ENCODE measurements at places on chromosomes 11 and 22. TPM values are rescaled to one million over a fixed set of nuclear protein-coding genes. Genes with fewer than 3 reads are reported as not detected.

- no peak for DNase-seq
These were observed 89.4 kb downstream of the TMEM135 start for GRCh38 chr11:87127101-87127500.

Gene SAA4
- 0.27 TPM for total RNA-seq

- no peak for DNase-seq
These were observed 29.2 kb upstream of the DAGLA start for GRCh38 chr11:61650781-61651571.

GRCh38 chr11:130315354-130315970, 745 bp upstream of the ZBTB44 start:
- DNase-seq = no peak

DNA sequence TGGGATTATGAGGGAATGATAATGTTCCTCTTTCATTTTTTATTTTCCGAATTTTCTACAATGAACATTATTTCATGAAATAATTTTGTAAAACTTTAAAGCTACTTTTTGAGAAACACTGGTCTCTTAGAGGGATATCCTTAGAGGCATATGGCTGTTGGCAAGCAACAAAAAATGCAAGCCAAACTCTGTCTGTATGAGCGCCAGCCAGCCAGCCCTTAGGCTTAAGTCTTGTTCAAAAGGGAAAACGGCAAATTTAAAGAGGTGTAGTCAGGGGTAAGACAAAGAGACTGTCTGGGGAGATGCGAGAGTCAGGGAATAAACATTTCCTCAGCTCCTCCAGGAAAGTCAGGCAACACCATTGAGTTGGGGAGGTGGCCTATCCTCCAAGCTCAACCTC, 22.5 kb downstream of the ASCC2 start:
- DNase-seq = peak; percentile 54

GRCh38 chr11:35215945-35216344, 77.0 kb downstream of the CD44 start:
- DNase-seq = no peak

DNA sequence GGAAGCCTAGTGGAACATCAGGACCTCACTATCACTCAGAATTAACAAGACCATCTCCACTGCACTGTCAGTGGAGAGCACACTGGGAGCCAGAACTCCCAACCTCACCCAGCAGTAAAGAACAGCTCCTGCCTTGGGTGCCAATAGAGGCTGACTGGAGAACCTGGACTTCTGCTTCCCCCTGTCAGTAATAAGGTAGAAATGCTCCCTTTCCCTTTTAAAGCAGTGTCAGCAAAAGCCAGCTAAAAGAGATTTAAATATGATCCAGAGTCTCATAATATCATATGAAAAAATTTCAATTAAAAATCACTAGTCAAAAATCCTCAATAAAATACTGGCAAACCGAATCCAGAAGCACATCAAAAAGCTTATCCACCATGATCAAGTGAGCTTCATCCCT, 82.8 kb downstream of the SPATA19 start:
- no peak for DNase-seq

Gene GGTLC2
- total RNA-seq = not detected

Gene OR8G1
- total RNA-seq = not detected

DNA sequence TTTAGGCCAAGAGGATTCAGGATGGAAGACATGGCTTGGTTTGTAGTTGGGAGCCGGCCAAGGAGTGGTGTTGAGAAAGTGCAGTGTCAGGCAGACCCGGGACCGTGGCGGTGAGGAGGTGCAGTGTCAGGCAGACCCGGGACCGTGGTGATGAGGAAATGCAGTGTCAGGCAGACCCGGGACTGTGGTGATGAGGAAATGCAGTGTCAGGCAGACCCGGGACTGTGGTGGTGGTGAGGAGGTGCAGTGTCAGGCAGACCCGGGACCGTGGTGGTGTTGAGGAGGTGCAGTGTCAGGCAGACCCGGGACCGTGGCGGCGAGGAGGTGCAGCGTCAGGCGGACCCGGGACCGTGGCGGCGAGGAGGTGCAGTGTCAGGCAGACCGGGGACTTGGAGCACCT, 59.7 kb downstream of the LRP5 start:
- DNase-seq = no peak

Gene TRIM49
- not detected for total RNA-seq
